Jurkat, Clone E6-1 (cell line): ENCODE measurements at places on chromosomes 4 and X.

DNA sequence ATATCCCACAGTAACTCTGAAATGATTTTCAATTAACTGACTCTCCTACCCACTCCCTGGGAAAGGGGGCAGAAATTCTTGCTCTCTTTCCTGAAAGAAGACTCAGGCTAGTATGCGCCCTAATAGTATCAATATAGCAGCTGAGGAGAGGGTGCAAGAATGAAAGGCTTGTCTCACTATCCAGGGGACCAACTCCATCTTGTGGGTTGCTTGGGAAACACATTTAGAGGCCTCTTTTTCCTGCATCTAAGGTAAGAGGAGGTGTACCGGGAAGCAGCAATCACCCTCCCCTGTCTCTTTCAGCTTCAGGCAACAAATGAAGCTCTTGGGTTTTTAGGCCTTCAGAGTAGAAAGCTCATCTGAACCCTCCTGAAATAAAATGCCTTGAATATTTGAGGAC lies 11.3 kb downstream of the TMEM255A start:
- no peak for DNase-seq

DNA sequence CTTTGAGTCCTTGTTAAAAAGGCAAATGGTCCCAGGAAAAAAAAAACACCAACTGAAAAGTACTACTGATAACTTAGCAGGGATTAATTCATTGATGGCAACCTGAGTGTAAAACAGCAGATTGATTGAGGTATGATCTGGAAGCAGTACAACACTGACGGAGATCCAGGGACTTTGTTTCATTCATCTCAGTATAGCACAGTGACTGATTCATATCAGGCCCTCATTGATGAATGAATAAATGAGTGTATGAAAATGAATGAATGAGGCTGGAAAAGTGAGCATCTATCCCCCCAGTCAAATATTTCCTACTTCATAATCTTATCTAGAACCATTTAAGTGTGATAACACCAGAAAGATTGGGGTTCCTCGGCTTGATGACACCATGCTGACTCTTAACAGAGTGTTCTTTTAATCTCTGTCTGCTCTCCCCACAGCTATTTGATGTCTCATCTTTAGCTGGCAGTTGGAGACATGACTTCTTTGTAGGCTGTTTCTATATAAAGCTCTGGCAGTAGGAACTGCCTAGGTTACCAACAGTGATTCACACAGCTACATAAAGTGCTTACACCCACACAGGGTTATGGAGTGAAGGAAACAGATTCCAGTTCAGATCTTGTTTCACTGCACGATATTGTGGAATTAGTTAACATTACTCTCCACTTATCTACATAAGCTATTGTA lies 18.6 kb upstream of the RNF128 start:
- no peak for DNase-seq

- no peak for DNase-seq
These were observed 6.8 kb downstream of the MECP2 start for GRCh38 chrX:154090731-154091130.

GRCh38 chr4:144955104-144955503 lies 142.9 kb downstream of the ANAPC10 start:
- DNase-seq: peak; percentile 5

DNA sequence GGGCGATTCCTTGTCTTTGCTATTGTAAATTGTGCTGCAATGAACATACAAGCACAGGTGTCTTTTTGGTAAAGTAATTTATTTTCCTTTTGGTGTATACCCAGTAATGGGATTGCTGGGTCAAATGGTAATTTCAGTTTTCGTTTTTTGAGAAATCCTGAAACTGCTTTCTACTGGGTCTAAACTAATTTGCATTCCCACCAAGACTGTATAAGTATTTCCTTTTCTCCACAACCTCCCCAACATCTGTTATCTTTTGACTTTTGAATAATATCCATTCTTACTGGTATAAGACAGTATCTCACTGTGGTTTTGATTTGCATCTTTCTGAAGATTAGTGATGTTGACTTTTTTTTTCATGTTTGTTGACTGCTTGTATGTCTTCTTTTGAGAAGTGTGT lies 2506.0 kb downstream of the PCDH7 start:
- DNase-seq: no peak

- DNase-seq: no peak
These were observed 33.5 kb downstream of the NSG1 start for GRCh38 chr4:4420421-4420820.

- DNase-seq: no peak
These were observed 22.5 kb downstream of the RWDD4 start for GRCh38 chr4:183636503-183636902.

GRCh38 chrX:11540532-11541377 lies 125.0 kb downstream of the ARHGAP6 start:
- DNase-seq: no peak

DNA sequence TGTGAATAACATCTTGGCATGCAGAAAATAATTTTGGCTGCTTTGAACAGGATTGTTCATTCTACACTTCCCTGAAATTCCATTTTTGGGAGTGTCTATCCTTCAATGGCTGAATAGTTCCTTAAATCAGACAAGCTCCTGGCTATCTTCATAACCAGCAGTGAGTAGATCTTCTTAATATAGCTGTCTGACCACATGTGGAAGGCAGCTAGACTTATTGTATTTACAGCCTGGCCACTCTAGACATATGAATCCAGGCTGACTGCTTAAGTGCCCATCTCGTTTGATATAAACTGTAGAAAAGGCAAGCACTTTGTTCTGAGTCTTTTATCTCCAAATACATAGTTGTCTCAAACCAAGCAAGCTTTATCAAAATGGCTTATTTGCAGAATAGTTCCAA lies 40.0 kb downstream of the PWWP3B start:
- DNase-seq: no peak

DNA sequence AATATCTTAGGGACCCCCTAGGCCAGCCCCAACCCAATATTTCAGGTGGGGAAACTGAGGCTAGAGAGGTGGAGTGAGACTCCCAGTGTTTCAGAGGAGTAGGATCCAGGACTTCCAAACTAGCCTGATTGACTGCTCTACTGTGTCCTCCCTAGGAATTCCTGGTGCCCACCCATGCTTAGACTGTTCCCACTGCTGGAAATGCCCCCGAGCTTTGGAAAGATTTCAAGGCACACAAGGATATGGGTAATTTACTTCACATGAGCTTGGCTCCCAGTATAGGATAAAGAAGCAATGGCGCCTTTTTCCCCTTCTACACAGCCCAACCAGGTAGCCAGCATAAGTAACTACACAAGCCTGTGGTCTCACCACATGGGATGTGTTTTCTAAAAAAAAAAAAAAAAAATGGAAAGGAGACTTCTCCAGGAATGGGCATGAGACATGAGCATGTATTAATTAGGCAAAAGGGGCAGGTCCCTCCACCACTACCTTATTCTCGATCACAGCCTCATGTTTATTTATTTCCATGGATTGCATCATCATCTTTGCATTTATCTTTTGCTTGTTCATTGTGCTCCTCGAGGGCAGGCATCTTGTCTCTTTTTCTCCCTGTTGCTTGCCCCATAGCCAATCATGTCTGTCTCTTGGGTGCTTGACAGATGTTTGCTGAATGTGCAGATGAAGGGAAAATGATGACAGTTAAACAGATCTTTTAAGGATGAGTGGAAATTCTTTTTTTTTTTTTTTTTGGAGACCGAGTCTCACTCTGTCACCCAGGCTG lies 66.7 kb downstream of the DRD5 start:
- DNase-seq: no peak

DNA sequence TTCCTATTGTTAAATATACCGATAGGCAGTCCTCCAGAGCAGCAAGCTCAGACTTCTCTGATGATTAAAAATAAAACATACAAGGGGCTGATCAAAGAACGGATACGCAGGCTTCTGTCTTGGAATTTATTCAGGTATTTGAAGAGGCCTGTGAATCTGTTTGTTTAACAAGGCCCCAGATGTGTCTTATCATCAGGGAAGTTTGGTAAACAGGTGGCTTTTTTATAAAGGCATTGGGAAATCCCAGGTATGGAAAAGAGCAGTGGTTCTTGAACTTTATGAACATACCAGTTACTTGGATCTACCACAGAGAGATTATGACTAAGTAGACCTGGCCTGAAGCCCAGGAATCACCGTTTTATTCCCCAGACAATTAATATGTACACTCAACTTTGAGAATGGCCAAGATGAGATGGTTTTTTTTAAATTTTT lies 47.9 kb downstream of the SOWAHB start:
- DNase-seq: no peak

GRCh38 chr4:26863512-26863911 lies 2.9 kb downstream of the STIM2 start:
- DNase-seq: no peak

GRCh38 chrX:12867685-12868084 lies 813 bp downstream of the TLR7 start:
- no peak for DNase-seq

- DNase-seq: no peak
These were observed 76.5 kb downstream of the COL4A5 start for GRCh38 chrX:108516184-108516583.

GRCh38 chrX:130726661-130727060 lies 176.3 kb downstream of the ENOX2 start:
- no peak for DNase-seq

DNA sequence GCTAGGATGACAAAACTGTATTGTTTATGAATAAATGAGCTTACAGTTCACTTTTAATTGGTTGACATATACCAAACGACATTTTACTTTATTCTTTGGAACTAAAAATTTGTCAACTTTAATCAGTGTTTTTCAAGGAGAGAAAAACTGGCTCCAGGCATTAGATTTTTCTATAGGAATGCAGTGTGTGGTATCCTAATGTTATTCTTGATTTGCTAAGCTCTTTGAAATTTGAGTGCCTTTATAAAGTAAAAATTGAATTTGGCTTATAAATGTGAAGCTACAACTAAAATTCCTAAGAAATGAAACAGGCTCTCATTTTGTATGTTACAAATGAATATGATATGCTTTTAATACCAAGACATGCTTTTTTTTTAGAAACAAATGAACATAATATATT lies 442.2 kb upstream of the TRAM1L1 start:
- no peak for DNase-seq

DNA sequence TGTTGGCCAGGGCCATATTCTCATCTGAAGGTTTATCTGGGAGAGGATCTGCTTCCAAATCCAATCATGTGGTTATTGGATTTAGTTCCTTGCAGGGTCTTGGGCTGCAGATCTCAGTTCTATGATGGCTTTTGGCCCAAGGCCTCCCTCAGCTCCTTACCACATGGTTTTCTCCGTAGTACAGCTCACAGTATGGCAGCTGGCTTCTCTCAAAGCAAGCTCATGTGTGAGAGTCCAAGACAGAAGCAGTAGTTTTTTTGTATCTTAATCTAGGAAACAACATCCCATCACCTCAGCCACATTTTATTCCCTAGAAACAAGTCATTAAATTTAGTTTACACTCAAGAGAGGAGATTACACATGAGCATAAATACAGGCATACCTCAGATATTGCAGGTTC lies 24.5 kb downstream of the MND1 start:
- no peak for DNase-seq

- DNase-seq: no peak
These were observed 35.9 kb downstream of the MAGEA1 start for GRCh38 chrX:153214934-153215333.

DNA sequence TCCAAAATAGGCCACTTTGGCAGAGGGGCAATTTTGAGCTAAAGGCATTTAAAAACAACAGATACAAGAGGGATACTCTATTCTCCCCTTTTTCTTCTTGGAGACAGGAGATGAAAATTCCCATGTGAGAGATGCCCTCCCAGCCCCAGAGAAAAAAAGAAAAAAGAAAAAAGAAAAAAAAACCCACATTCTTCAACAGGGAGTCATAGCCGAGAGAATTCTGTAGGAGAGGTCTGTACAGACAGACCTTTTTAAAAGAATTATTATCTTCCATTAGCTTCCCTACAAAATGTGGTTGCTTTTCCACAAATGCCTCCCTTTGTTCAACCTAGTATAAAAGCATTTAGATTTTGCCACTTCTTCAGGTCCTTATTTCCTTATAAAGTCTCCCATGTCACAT lies 89.9 kb downstream of the SPCS3 start:
- DNase-seq: no peak

GRCh38 chrX:9339603-9340491 lies 125.0 kb upstream of the TBL1X start:
- no peak for DNase-seq

GRCh38 chr4:145217349-145217748 lies 37.0 kb upstream of the OTUD4 start:
- no peak for DNase-seq

- no peak for DNase-seq
These were observed 580 bp upstream of the PLS3 start for GRCh38 chrX:115560211-115560977.

DNA sequence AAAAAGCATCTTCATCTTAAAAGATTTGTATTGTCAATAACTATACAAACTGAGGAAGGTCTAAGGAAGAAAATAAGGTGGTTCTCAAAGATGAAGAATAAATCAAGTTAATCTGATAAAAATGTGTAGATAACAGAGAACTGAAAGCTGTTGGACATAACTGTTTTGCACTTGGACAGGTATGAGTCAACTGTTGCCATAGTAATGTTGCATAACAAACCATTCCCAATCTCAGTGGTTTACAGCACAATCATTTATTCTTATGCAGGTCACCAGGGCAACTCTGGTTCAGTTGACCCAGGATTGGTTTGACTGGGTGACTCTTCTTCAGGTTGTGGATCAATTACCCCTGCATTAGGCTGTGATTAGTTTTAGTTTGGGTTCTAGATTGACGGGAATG lies 2197.7 kb downstream of the ARAP2 start:
- no peak for DNase-seq

DNA sequence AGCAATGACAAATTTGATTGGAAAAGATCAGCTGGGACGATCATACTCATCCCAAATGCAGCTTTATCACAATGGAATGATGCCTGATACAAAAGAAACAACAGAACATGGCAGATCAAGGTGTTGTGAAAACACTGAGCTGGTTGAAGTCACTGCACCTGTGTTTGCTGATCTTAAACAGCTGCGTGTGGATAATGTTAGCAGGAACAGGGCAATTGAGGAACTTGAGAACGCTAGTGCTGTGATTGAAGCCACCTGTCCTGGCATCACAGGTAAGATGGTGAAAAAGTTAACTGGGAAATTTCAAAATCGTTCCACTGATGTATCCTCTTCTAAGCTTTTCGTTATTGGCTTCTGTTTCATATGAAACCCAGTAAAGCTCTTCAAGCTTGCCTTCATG lies 27.4 kb upstream of the SOD3 start:
- DNase-seq: no peak

GRCh38 chr4:23194751-23195150 lies 502.0 kb downstream of the GBA3 start:
- DNase-seq: no peak

- no peak for DNase-seq
These were observed 15.7 kb downstream of the ADH1A start for GRCh38 chr4:99275050-99275449.

DNA sequence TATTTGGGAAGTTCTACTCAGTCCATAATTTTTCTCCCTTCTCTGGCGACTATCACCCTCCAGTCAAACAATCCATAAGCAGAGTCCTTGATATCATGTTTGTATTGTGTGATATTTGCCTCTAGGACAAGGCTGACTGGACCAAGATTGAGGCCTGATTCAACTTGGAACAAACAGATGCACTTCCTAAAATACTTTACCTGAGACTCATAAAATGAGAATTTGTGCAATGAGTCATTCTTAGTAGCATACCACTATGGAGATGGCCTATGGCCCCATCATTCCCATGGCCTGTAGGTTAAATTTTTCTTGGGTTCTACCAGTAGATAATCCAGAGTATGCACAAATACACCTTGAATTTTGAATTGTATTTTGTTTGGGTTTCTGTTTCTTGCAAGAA lies 74.2 kb upstream of the DMD start:
- no peak for DNase-seq

- DNase-seq: peak; percentile 17
These were observed 30.9 kb upstream of the CCDC110 start for GRCh38 chr4:185502386-185502785.
